ENCODE measurements at places on chromosomes 11 and 22.

- no peak for DNase-seq
Measured at GRCh38 chr11:121841487-121842191, 274.4 kb downstream of the BLID start.

DNA sequence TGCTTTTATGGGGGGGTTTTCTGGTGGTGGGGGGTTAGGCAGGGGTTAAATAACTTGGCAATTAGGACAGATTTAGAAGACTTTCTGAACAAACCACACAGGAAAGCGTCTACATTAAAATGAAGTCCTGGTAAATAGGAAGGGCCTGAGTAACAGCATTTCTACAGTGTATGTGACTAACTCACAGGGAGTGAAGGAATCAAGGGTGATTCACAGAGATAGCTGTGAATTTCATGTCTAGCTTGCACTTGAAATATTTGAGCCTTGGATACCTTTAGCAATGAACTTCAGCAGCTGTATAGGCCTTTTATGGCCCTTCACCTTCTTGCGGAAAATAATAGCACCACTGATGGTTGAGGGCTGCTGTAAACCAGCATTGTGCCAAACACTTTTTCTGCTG is 26.1 kb upstream of the LDHA start:
- DNase-seq = no peak

GRCh38 chr22:19565382-19566278 is 41.4 kb upstream of the CLDN5 start:
- DNase-seq = no peak

- DNase-seq = no peak
Measured at GRCh38 chr11:78832226-78832947, 257.7 kb upstream of the NARS2 start.

- DNase-seq = no peak
Measured at GRCh38 chr22:44703255-44703870, 1.4 kb downstream of the PRR5 start.

DNA sequence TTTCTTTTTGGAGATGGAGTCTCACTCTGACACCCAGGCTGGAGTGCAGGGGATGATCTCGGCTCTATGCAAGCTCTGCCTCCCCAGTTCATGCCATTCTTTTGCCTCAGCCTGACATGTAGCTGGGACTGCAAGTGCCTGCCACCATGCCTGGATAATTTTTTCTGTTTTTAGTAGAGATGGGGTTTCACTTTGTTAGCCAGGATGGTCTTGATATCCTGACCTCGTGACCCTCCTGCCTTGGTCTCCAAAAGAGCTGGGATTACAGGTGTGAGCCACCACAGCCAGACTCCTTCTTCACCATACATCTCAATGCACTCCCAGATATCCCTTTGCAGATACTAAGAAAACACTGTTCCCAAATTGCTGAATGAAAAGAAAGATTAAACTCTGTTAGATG is 224.3 kb downstream of the OR4A5 start:
- no peak for DNase-seq

- DNase-seq = no peak
Measured at GRCh38 chr11:45917286-45917622, 423 bp downstream of the PEX16 start.

- DNase-seq = no peak
Measured at GRCh38 chr11:20308601-20309000, 54.9 kb upstream of the HTATIP2 start.

DNA sequence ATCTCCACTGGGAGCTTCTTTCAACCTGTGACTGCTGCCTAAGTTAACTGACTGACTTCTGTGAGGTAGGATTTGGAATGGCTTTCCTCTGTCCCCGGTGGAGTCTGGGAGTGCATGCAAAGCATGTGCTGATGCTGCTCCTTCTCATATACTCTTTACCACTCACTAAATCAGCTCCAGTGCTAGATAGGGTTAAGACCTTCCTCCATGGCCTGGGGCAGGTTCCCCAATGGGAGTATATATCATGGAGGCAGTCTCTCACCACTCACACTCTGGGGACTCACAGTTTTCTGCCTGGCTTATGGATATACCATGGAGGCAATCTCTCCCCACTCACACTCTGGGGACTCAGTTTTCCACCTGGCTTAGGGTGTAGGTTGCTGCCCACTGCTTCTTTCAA is 10.1 kb upstream of the FANCF start:
- DNase-seq = no peak

DNA sequence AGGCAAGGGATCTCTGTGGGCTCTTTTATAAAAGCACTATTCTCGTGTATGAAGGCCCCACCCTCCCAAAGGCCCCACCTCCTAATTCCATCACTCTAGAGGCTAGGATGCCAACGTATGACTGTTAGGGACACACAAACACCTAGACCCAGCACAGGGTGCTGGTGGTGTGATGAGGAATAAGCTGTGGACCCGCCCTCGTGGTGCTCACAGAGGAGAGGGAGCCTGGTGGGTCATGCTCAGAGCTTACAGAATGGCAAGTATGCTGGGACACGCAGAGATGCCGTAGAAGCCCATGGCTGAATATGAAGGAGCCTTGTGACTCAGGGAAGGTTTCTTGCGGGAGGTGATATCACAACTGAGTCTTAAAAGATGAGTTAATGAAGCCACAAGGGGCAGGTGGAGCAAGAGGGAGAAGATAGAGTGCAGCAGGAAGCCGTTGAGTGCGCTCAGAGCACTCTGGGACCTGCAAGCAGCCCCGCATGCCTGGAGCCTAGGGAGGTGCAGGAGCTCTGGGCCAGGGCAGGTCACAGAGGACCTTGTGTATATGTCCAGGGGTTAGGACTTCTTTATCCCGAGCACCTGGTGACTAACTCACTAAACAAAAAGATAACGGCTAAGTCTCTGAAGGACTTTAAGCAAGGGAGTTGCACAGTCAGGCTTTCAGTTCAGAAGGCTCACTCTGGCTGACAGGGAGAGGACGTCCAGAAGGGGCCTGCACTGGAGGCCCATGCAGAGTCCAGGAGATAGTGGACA is 160.9 kb downstream of the TRIM29 start:
- no peak for DNase-seq

- no peak for DNase-seq
Measured at GRCh38 chr11:26572770-26573402, 823 bp upstream of the MUC15 start.

- no peak for DNase-seq
Measured at GRCh38 chr11:121141066-121141465, 40.0 kb downstream of the TECTA start.

GRCh38 chr11:126686938-126687337 is 313.6 kb downstream of the KIRREL3 start:
- no peak for DNase-seq

DNA sequence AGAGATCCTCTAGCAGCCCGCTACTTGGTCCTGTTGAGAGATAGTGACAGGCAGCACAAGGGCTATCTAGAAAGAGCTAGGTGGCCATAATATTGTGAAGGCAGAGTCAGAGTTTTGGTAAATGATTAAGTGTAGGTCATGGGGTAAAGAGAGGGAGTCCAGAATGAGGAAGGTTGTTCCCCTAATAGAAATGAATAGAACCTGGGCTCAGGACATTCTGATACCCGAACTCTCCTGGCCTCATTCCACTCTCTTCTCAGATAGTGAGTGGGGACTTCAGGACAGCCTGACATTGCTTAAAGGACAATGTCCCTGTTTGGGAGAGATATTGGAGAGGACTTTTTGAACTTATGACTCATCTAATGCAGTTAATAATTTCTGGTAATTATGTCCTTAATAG is 20.6 kb downstream of the SLC5A1 start:
- DNase-seq = no peak

DNA sequence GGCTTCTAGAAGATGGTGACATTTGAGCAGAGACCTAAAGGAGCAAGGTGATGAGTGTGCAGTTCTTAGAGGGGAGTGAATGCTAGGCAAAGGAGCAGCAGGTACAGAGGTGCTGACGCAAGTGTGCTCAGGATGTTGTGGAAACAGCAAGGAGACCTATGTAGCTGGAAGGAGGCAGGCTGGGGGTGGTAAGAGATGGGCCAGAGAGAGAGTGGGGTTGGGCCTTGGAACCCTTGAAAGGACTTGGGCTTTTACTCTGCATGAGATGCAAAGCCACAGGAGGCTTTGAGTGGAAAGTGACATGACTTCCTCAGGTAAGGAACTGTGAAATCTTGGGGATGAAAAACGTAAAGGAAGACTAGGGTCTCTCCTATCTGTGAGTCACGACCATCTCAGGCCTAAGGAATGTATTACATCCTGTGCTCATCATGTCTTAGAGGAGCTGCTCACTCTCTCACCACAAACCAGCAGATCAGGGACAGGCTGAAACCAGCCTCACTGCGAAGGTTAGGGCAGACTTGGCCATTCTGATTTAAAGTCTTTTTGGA is 65.4 kb downstream of the MICAL2 start:
- DNase-seq = no peak

DNA sequence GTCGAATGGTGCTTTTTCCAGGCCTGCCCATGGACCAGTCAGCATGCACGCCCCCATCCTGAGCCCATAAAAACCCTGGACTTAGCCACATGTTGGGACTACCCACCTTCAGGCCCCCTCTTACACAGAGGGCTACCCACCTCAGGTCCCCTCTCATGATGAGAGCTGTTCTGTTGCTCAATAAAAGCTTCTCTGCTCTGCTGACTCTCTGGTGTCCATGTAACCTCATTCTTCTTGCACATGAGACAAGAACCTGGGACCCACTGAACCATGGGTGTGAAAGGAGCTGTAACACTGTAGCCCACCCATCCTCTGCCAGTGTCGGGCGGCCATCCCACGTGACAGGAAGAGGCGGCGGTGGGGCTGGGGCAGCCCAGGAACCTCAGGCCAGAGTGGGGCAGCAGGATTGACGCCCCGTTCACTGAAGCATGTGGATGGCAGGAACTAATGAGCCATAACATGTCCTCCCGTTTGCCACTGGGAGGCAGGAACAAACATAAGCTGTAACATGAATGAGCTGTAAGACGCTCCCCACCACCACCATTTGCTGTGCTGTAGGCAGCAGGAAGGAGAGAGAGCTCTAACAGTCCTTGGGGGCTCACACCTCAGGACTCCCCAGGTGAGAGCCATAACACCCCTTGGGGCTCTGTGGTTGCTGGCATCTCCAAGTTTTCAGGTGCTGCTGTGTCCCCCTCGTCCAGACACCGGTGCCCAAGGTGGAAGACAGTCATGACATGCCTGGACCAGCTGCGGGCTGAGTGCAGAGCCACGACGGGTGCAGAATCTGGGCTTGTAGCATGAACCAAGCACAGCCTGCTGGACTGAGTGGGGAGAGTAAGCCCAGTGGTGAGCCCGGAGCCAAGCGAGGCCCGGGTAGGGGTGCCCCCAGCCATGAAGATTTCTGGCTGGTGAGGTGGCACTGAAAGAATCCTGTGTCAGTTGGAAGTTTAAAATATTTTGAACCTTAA is 69.4 kb downstream of the MCHR1 start:
- DNase-seq = no peak

GRCh38 chr11:132068556-132068955 is 698.1 kb downstream of the NTM start:
- DNase-seq = no peak

- no peak for DNase-seq
Measured at GRCh38 chr22:33656808-33657628, 263.3 kb downstream of the LARGE1 start.

DNA sequence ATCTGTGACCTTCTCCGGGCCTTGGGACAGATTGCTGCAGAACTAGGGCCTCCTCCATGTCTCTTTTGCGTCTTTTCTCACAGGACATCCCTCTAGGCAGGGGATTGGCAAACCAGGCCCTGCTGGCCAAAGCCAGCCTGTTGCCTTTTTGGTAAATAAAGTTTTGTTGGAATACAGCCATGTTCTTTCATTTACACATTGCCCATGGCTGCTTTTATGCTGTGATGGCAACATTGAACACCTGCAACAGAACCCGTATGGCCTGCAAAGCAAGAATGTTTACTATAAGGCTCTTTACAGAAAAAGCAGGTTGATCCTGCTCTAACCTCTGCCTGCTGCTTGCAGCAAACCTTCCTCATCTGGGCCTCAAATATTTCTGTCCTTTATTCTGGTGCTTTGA is 56.8 kb upstream of the B3GAT1 start:
- DNase-seq = no peak

Measured in left ventricle myocardium inferior (tissue), 1 donor.